Keratinocyte (primary cell): ENCODE measurements at places on chromosomes 2 and 18. TPM values are rescaled to one million over a fixed set of nuclear protein-coding genes. Genes with fewer than 3 reads are reported as not detected.

DNA sequence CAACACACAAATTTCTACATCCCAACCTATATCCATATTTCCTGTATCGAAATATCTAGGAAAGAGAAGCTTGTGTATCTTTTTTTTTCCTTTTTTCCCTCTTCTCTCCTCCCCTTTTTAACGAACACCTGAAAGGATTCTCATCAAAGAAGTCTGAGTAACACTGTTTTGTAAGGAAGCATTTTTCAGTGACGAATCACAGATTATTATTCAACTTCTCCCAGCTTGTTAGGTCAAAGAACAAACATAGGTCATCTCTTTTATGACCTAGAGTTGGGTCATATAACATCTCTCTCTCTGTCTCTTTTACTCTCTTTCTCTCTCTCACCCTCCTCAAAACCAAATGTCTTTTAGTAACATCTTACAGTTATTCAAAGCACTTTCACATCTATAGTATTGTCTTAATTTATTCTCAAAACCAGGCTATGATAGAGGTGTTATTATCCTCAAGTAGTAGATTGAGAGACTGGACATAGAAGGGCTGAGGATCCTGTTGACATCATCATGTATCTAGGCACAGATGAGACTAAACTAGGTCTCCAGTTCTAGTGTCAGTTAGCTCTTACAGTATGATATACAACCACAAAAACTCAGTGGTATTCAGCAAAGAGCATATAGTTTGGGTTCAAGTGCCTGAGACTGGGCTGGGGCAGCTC lies 80.1 kb upstream of the SPOPL start:
- peak; percentile 62 for DNase-seq

- no peak for DNase-seq
Observed at GRCh38 chr2:230757476-230757875, 44.8 kb downstream of the CAB39 start.

The CAPG gene
- polyA plus RNA-seq = 466 to 683 TPM (median 503 TPM) in 3 replicates

DNA sequence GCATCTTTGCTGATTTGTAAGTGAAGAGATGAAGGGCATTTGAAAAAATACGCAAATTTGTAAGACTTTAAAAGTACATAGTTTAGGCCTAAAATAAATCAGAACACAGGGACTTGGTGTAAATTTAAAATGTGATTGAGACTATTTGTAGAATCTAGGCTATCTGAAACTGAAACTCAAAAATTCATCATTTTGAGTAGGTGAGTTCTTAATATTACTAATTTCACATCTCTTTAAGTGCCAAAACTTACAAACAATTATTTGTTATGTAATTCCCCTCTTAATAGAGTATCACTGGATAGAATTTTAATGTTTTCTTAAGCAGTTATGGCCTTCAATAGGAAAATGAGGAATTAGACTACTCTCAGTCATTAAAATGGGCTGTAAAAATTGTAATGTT lies 14.0 kb upstream of the HRH4 start:
- no peak for DNase-seq

DNA sequence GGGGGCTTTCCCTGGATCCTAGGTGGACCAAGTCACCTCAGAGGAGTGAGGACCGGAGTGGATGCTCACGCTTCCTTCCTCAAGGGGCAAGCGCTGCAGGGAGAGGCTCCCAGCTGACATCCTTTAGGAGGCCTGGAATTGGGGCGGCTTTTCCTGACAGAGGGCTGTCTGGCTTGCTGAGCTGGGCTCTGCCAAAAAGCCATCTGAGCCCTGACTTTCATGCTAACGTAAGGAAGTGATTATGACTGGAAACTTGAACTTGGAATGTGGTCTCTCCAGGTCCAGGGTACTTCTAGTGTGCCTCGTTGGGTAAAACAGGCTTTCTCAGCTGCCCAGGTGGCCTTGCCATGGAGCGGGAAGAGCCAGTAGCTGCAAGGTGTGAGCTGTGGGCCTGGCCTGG lies 268.3 kb upstream of the SPRED2 start:
- DNase-seq = no peak

The MC4R gene
- polyA plus RNA-seq = 0.03 TPM in 1 of 3 replicates, not detected in the others

The CTLA4 gene
- polyA plus RNA-seq = not detected in 3 replicates

DNA sequence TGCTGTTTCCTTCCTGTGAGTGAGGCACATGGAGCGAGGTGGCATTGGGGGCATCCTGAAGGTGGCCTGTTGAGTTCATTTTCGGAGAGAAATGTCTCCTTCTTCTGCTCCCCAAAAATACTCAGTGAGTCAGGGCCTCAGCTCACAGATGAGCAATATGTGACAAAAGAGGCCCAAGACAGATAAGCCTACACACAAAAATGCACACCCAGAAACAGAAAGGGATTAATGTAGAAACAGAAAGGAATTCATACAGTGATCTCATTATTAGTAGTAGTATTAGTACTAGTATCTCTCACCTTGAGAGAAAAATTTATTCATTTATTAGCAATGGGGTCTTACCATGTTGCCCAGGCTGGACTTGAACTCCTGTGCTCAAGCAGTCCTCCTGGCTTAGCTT lies 5.1 kb downstream of the GPR75 start:
- no peak for DNase-seq

The MOCOS gene
- polyA plus RNA-seq = 1.1 to 2.8 TPM (median 2.2 TPM) in 3 replicates
